ENCODE measurements at places on chromosomes 4 and X.

GRCh38 chr4:33975995-33976394 is 2268.3 kb downstream of the ARAP2 start:
- no peak for DNase-seq

- DNase-seq, result no peak
These were observed 22.9 kb downstream of the FAM184B start for GRCh38 chr4:17758485-17758884.

GRCh38 chr4:53563824-53564223 is 27.5 kb downstream of the LNX1 start:
- peak; percentile 60 for DNase-seq

- no peak for DNase-seq
These were observed 50.6 kb upstream of the RAPGEF2 start for GRCh38 chr4:159052315-159052714.

DNA sequence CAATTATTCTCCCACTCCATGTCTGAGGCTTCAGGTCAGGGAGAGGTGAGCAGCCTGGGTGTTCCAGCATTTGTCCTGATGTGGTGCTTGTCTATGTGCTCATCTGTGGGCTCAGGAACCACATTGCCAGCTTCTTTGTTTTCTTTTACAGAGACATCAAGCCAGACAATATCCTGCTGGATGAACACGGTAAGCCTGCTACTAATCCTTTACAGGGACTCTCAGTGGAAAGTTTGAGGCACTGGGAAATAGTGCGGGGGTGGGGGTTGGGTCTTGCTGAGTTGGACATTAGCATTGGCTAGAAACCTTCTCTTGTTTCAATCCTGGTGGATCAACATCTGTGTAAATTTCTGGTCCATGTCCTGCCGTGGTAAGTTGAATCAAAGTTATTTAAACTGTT is 310.3 kb downstream of the EVC2 start:
- no peak for DNase-seq

Measured in AG08395 (cell line).